Hippocampal formation (tissue), 2 donors: ENCODE measurements at places on chromosomes 12 and 14.

- DNase-seq: no peak
Observed at GRCh38 chr12:74770552-74770951, 232.9 kb downstream of the ATXN7L3B start.

DNA sequence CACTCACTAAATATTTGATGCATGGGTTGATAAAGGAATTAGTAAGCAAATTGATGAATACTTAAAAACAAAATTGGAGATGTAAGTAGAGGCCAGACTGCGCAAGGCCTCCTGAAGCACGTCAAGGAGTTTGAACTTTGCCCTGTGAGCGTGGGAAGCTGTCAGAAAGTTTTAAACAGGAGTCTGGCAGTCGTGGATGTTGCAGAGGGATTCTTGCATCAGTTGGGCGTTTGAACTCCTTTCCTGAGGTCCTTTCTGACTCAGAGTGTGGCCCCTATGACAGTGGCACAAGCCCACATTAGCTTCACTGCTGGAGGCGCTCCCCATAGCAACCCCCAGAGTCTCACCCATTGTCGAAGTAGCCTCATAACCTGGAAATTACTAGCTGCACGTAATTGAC is 17.9 kb upstream of the IL22 start:
- DNase-seq: no peak

DNA sequence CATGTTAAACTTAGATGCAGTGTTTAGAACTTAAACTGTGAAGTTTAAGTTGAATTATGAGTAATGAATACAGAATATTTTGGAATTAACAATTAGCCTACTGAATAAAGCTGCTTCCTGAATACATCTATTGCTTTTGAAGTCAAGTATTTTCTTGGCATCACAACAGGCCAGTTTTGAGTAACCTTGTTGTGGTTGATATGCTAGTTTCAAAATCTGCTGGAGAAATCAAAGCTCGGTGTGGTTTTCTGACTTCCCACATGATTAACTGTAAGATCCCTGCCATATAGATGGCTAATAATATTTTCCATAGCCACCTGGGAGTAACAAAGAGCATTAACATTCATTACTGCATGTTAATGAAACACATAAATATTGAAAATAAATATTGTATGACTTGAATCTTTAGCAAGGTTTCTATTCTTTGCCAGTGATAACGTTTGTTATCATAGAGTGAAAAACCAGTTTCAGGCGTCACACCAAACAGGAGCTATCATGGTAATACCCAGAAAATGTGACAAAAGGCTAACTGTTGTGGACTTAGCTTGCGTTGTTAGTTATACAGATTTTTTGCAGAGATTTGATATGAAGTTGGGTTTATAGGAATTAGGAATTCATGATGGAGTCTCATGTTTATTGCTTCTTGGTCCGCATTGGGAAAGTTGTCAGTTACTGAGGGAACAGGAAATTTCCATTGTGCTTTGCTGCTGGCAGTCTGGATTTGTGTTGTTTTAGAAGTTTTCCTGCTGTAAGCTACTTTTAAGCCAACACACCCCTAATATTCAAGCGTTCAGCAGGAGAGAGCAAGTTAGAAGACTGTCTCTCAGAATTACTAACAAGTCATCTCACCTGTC is 32.1 kb downstream of the PPFIBP1 start:
- peak; percentile 39 for DNase-seq

- DNase-seq: no peak
Observed at GRCh38 chr12:22299294-22299912, 35.1 kb downstream of the ST8SIA1 start.

DNA sequence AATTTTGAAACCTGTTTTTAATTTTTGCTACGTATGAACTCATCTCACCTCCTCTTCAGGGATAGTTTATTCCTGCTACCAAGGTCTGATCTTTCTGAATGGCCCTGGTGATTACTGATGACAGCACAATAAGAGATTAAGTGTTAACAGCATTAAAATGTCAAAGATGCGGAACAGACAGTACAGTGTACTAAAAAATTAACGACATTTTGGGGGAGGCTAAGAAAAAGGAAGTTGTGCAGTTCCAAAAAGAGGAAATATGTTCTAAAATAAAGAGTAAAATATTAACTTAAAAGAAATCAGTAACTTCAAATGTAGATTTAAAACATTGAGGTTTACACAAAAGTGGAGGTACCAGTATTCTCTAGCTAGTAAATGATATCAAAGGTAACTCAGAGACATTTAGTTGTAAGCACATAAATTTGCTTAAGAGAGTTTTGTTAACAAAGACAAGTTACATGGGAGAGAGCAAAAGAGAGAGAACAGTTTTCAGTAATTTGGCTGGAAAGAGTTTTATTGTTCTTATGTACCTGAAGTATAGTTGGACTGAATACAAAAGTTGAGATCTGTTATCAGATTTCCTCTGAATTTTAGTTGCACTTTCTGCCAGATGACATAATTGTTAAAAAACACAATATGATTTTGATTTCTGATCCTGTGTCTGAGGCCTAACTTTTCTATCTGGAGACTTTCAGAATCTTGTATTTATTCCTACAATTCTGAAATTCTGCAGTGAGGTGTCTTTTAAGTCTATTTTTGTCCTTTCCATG is 4.2 kb upstream of the CLECL1 start:
- DNase-seq: no peak

GRCh38 chr14:100332071-100332639 is 9.0 kb downstream of the SLC25A47 start:
- no peak for DNase-seq

- no peak for DNase-seq
Observed at GRCh38 chr14:104139460-104140212, 1.2 kb downstream of the KIF26A start.

DNA sequence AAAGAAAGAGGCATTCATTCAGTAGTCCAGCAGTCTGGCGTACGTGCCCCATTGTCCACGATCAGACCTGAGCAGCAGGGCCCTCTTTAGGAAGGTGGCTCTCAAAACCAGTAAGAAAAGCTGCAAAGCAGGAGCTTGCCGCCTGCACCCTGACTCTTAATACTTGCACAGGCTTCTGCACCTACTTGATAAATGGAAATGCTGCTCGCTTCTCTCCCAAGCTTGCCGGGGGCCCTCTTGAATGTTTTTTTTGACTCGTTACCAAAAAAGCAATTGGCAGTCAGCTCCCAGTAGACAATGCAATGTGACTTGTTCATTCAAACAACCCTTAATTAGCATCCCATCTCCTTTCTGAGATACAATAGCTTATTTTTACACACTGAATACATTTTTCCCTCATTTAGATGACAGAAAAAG is 27.2 kb upstream of the PTPRB start:
- DNase-seq: peak; percentile 4

DNA sequence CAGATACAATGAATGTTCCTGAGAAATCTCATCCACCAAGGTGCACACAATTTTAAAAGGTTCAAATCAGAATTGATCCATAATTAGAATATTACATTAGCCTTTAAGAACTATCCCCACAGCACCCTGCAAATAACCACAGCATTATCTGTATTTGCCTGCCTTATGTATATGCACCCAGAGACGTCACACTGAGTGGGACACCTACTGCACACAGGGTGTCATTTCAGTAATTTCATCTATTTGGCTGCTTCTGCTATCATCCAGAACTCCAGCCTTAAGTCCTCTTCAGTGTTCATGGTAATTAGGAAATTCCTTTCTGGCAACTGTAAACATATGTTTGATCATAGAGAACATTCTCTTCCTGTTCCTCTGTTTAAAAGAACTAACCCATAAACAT is 298.4 kb downstream of the SYT1 start:
- DNase-seq: no peak

DNA sequence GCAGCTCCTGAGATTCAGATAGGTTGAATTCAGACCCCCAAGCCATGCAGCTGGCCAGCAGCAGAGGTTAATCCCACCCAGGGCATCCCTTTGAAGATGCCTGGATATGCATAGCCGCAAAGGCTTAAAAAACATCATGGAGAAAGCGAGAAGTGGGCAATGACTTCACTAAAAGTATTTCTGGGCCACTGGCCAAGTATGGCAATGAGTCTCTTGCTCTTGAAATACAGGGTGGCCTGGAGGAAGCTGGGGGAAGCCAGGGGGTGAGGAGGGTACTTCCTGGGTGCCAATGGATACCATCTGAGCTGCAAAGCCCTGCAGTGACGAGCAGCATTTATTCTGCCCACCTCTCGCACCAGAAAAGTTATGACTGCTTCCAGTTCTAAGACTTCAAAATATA is 539.3 kb upstream of the TBX3 start:
- DNase-seq: no peak

GRCh38 chr12:129887101-129887500 is 16.7 kb downstream of the TMEM132D start:
- no peak for DNase-seq

GRCh38 chr14:90294872-90295271 is 36.9 kb downstream of the NRDE2 start:
- no peak for DNase-seq

- no peak for DNase-seq
Observed at GRCh38 chr14:81384900-81385299, 15.2 kb downstream of the STON2 start.

DNA sequence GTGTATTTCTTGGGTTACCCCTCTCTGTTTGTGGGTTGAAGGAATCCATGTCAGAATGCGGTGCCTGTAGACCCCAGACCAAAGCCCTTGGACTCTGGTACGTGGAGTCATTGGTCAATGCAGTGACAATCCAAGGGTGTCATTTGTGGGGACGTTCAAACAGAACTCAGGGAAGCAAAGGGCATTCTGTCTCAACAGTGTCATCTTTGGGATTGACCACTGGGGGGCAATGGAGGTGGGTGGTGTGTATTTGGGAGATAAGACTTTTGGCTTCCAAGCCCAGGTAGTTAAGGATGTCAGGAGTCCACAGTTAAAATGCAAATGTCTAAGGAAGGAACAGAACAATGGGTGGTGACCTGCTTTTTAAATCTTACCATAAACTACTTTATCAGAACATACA is 54.6 kb upstream of the CCDC175 start:
- no peak for DNase-seq
